ENCODE measurements at places on chromosomes 2 and 18.

DNA sequence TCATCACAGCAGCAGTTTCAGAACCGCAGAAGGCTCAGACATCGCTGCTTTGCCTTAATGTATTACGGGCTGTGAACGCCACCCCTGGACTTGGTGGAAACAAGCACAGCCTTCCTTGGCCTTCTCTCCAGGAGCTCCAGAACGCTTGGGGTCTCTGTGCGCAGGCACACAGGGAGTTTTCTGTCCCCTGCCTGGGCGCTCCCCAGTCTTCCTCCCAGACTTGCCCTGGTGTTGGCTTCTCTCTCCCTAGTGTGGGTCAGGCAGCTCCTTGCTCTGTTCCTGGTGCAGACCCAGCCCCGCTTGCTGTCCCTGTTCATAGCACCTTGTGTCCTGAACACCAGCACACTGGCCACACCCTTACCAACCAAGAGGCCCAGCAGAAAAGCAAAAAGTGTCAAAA, 103.6 kb downstream of the FAM210A start:
- DNase-seq, result no peak

GRCh38 chr18:79022603-79023002, 43.0 kb downstream of the SALL3 start:
- DNase-seq, result no peak

- no peak for DNase-seq
These were observed 17.3 kb downstream of the PLCL1 start for GRCh38 chr2:197821550-197822289.

GRCh38 chr18:7901657-7902056, 334.5 kb downstream of the PTPRM start:
- no peak for DNase-seq

- DNase-seq, result peak; percentile 11
These were observed 213.5 kb upstream of the ACVR2A start for GRCh38 chr2:147631294-147631693.

GRCh38 chr2:7745369-7745768, 828.2 kb downstream of the RNF144A start:
- DNase-seq, result no peak

- DNase-seq, result no peak
These were observed 7.3 kb upstream of the GALM start for GRCh38 chr2:38658613-38659012.

GRCh38 chr2:200534572-200534971, 8.6 kb downstream of the SGO2 start:
- no peak for DNase-seq

GRCh38 chr18:34911081-34911480, 130.1 kb upstream of the MAPRE2 start:
- no peak for DNase-seq

- no peak for DNase-seq
These were observed 1.4 kb downstream of the DPYSL5 start for GRCh38 chr2:26849056-26849999.

- no peak for DNase-seq
These were observed 224.6 kb downstream of the PHLPP1 start for GRCh38 chr18:62939926-62940325.

Data from stimulated activated naive CD4-positive, alpha-beta T cell (primary cell).